ENCODE measurements at places on chromosomes 3 and 15. TPM values are rescaled to one million over a fixed set of nuclear protein-coding genes. Genes with fewer than 3 reads are reported as not detected.

Gene BTBD1
- 136 TPM for total RNA-seq

Gene TTLL13
- total RNA-seq, result not detected

Gene WDR72
- not detected for total RNA-seq

Gene COL6A5
- total RNA-seq, result not detected

Gene IL5RA
- not detected for total RNA-seq

Gene IQCH
- total RNA-seq, result 10.1 TPM

Gene C15orf40
- 15.7 TPM for total RNA-seq

Gene ALDH1A2
- not detected for total RNA-seq

Gene PLIN1
- total RNA-seq, result 0.07 TPM

Gene C15orf61
- 18.5 TPM for total RNA-seq

Gene ENTPD3
- not detected for total RNA-seq

Gene C3orf49
- total RNA-seq, result not detected

Gene SH3GL3
- not detected for total RNA-seq

Gene GOLGA6D
- total RNA-seq, result not detected

Gene GOLGA8O
- not detected for total RNA-seq

Gene KBTBD12
- total RNA-seq, result not detected

Gene PLA2G4F
- total RNA-seq, result not detected

Gene RRP9
- 87.0 TPM for total RNA-seq

Gene LRRC3B
- not detected for total RNA-seq

Gene SIDT1
- total RNA-seq, result not detected

Gene MINAR1
- total RNA-seq, result 0.20 TPM

Gene ERC2
- total RNA-seq, result 3.8 TPM

Gene NR1D2
- total RNA-seq, result 7.9 TPM

Gene BCL6
- 1.3 TPM for total RNA-seq

Measured in G401 (cell line).